ENCODE measurements at places on chromosomes 7 and 10.
A peak's percentile ranks its signal among the peaks of the same experiment; 100 is the strongest.

DNA sequence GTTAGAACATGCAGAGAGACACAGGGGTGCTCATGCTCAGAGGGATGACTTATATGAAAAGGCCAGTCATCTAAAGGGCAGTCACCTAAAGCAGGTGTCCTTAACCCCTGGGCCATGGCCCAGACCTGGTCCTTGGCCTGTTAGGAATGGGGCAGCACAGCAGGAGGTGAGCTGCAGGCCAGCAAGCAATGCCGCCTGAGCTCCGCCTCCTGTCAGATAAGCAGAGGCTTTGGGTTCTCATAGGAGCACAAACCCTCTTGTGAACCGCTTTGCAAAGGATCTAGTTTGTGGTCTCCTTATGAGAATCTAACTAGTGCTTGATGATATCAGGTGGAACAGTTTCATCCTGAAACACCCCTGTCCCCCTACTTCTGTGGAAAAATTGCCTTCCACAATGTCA is 14.5 kb downstream of the ANKRD7 start:
- DNase-seq: no peak

DNA sequence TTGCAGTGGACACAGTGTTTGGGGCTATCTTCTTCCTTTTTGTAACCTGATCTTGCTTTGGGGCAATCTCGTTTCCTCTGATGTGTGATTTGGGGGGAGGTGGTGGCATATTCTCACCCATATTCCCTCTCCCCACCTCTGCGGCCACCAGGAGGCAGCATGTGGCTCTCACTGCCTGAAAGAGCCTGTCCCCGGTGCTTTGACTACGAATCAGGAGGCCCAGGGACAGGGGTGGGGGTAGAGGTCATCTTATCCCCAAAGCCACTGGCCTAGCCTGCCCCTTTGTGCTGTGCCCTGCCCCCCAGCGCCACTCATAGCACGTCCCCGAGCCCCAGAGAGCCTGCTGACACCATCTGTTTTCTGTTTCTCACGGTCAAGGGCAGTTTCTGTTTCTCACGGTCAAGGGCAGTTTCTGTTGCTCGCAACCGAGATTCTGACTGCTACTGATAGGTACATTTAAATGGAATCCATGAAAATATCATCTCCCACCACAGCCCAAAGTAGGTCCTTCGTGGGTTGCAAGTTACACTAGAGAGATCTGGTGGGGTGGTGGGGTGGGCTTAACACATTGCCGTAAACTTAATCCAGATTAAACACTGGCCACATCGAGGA is 28.2 kb downstream of the PHYH start:
- DNase-seq: peak; percentile 10

DNA sequence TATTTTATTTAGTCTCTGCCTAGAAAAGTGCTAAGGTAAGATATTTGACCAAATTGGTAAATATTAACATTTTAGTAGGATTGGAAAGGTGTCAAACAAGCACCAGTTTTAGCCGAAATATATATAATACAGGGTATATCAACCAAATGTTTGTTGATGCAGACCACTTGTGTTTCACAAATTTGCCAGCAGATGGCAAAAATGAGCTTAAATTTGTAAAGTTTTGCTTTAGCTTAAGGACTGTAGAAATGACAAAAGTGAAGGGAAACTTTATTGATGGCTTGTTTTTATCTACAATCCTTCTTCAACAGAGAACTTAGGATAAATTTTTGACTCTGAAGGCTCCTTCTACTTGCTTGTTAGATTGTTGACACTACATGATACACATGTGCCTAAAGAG is 4.8 kb upstream of the POLR1F start:
- no peak for DNase-seq

GRCh38 chr10:63240807-63241206 is 107.7 kb downstream of the NRBF2 start:
- DNase-seq: no peak

Data from activated T-helper 1 cell treated with anti-CD3 and anti-CD28 coated beads, Interleukin-2, amount 50 U/mL, for 16 hours (primary cell).